ENCODE measurements at places on chromosomes 7 and 10. TPM values are rescaled to one million over a fixed set of nuclear protein-coding genes. Genes with fewer than 3 reads are reported as not detected.

GRCh38 chr7:19026888-19027287 is 90.5 kb downstream of the TWIST1 start:
- no peak for DNase-seq

CALHM1 gene
- polyA plus RNA-seq: not detected

DNA sequence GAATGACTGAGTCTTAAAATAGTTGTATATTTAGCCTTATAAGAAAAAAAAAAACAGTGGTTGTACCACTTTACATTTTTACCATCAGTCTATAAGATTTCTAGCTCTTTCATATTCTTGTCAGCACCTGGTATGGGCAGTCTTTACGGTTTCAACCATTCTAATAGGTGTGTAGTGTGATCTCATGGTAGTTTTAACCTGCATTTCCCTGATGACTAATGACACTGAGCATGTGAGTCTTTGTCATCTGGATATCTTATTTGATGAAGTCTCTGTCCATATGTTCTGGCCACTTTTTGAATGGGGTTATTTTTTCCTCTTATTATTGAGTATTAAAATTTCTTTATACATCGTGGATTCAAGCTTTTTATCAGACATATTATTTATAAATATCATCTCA is 365.3 kb upstream of the IGFBP3 start:
- no peak for DNase-seq

GRCh38 chr10:15120523-15120922 is 23.4 kb downstream of the RPP38 start:
- no peak for DNase-seq

HOGA1 gene
- 7.6 TPM for polyA plus RNA-seq

DNA sequence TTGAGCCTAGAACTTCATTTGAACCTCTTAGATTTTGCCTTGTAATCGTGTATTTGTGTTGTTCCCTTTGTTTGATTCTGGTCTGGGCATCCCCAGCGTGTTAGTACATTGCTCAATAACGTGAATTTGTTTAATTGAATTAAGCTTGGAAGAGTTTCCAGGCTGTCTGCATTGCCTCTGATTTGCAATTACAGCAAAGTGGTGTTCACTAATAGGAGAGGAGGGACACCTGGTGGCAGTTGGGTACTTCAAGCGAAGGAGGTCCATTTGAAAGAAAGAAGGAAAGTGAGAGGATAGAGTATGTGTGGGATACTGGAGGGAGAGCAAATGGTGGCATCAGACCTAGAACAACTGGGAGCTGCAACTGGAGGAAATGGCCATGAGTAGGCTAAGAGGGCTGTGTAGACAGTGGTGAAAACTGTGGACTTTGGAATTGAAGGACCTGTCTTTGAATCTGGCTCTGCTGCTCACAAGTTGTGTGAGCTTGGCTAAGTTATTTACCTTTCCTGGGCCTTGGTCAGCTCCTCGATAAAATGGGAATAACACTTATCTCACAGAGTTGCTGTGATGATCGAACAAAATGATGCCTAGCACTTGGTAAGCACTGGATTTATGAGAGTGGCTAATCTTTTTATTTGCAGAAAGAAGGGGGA is 15.1 kb downstream of the LSMEM1 start:
- DNase-seq: peak; percentile 48

- peak; percentile 46 for DNase-seq
Observed at GRCh38 chr7:140512317-140513000, 33.2 kb upstream of the MKRN1 start.

DNA sequence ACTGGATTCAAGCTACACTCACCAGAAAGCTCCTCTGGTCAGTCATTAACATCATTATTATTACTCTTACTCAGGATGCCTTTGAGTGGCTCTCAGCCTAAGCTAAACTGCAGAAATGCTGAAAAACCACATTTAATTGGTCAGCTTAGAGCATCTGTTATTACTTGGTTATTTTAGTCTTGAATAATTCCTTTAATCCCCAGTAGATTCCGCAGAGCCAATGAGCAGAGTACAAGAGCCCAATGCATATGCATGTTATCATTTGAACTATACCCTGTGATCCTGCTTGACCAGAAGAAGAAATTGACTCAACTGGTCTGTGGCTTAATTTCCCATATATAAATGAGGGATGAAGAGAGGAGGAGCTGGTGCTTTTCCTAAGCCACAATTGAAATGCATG is 417.6 kb upstream of the C7orf33 start:
- no peak for DNase-seq

- no peak for DNase-seq
Observed at GRCh38 chr10:60293581-60294175, 96.0 kb downstream of the ANK3 start.

DNA sequence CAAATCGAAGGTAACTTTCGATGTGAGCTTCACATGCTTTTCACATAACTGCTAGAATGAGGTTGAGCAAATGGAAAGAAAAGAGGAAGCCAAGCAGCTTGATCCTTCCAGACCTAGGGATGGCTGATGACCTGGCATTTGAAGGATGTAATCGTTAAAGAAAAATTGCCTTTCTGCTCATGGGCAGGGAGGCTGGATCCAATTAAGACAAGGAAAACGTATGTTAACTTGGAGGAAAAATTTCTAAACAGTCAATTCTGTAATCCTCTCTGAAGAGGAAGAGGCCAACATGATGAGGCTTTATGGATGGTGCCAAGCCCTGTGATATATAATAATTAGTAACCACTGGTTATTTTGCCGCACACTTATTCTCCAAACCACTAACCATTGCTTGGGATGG is 12.5 kb downstream of the GRK5 start:
- DNase-seq: no peak

Measured in HepG2 (cell line).